Mammary epithelial cell (primary cell): ENCODE measurements at places on chromosomes 2 and 18.

DNA sequence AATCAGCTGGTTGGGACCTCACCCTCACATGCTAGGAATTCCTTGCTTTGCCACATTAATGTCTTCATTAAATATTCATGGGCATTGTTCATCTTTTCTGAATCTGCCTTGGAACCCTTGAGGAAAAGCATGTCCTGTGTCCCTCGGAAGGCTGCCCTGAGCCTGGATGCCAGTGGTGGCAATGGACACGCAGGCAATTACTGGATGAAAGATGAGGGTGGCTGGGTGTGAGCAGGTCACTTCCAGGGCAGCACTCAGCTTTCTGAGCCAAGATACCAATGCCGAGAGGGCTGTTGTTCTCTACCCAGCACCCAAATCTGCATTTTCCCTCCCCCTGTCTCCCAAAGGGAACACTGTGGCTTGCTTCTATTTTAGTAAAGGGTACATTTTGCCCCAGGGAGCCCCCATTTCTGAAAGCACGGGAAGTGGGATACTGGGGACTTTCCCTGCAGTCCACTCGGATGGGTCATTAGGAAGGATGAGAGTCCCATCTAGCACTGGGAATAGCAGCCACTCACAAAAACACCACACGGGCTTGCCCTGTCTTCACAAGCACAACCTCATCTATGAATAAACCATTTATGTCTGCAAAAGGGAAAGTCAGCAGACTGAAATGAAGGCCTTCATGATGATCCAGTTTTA, 234.8 kb downstream of the SOX11 start:
- DNase-seq, result no peak

GRCh38 chr2:66633631-66634030, 198.7 kb downstream of the MEIS1 start:
- DNase-seq, result no peak

GRCh38 chr18:77254711-77255405, 5.2 kb downstream of the GALR1 start:
- DNase-seq, result no peak

GRCh38 chr2:58913082-58913726, 672.1 kb upstream of the FANCL start:
- no peak for DNase-seq

DNA sequence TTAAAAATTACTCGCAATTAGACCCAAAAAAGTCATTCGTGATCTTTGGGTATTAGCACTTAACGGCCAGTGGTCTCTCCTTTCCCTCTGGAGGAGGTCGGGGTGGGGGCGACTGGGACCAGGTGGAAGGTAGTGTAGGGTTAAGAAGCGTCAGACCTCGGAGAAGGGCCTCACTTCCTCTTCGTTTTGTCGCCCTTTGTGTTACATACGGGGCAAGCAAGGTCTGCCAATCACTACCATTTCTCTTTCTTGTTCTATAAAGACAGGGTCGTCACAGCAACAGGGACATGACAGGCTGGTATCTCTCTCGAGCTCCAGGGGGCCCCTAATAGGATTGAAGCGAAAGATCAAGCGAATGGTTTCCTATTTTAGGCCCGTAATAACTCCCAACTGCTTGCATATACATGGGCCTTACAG, 136.6 kb downstream of the INSIG2 start:
- DNase-seq, result no peak

- no peak for DNase-seq
These were observed 5.1 kb upstream of the COLEC12 start for GRCh38 chr18:505483-506122.

- no peak for DNase-seq
These were observed 147.7 kb upstream of the PKDCC start for GRCh38 chr2:41900101-41900577.

DNA sequence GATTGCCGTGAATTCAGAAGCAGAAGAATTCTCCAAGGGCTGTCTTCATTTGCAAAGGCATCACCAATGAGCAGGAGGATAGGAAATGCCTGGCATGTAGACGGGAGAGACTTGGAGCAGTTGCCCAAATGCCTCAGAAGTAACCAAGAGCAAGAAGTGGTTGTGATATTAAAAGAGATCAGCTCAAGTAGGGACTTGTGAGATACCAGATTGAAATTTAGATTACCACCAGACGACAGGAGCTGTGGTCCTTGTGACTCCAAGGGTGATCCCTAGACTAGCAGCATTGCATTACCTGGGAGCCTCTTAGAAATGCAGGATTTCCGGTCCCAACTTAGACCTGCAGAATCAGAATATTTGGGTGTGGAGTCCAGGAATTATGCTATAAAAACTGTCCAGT, 228.6 kb upstream of the EPAS1 start:
- no peak for DNase-seq

DNA sequence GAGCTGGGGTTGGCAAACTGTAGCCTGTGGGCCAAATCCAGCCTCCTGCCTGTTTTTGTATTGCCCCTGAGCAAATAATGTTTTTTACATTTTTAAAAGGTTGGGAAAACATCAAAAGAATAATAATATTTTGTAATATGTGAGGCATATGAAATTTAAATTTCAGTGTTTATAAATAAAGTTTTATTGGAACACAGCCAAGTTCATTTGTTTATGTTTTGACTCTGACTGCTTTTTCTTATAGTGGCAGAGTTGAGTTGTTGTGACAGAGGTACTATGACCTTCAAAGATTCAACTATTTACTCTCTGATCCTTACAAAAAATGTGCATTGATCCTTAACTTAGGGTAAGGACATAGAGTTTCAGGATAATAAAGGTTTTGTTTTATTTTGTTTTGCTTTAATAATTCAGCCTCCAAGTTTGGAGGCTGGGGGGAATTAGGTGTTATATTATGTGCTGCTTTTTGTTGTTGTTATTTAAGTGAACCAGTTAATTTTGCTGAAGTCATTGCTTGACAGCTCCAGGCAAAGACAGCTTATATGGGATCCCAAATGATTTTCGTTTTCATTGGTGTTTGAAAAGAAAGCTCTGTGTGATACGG, 24.5 kb downstream of the SETBP1 start:
- DNase-seq, result no peak

- no peak for DNase-seq
These were observed 46.3 kb downstream of the NOP58 start for GRCh38 chr2:202311823-202312388.

- DNase-seq, result no peak
These were observed 626.5 kb downstream of the ZEB2 start for GRCh38 chr2:143893371-143893770.

DNA sequence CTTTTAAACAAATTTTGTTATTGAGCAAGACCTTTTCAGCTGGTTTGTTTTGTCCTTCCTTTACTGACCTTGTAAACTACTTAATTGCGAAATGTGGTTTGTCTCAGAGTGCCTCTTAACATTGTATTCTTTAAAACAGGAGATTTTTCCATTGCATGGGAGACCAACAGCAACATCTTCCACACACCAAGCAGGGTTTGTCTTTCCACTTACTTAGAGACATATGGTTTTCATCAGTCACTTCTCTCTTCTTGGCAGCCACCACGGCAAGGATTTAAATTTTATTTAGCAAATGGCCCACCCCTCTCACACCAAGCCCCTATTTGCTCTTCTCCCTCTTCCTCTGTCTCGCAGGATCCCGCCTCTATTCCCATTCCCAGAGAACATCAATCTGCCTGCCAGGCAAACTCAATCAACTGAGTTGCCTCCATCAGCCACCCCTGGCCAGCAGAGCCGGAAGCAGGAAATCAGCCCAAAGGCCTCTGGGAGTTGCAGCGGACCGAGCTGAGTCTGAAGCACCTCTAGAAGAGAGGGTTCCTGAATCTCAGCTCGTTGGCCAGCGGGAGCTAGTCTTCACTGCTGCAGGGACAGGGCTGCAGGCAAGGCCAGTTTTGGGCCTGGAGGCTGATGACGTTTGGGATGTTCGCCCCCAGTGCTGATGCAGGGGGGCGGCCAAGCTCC, 11.3 kb upstream of the CIB4 start:
- no peak for DNase-seq

- no peak for DNase-seq
These were observed 117.8 kb downstream of the TNS1 start for GRCh38 chr2:217884985-217885384.

DNA sequence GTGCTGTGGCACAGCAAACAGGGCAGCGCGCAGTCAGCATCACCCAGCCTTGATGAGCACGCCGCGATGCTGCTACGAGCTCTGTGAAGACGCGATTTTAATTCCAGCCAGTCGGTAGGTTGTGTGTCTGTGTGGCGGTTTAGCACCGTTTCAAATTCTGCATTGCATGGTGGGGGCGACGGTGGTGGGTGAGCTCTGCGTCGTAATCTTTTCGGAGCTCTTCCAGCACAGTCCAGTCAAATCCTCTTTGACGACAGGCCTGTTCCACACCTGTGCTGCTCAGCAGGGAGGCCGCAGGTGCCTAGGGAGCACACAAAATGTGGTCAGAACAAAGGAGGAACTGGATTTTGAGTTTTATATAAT, 8.6 kb downstream of the ALLC start:
- no peak for DNase-seq

- no peak for DNase-seq
These were observed 85.0 kb downstream of the ZNF516 start for GRCh38 chr18:76410033-76410432.

DNA sequence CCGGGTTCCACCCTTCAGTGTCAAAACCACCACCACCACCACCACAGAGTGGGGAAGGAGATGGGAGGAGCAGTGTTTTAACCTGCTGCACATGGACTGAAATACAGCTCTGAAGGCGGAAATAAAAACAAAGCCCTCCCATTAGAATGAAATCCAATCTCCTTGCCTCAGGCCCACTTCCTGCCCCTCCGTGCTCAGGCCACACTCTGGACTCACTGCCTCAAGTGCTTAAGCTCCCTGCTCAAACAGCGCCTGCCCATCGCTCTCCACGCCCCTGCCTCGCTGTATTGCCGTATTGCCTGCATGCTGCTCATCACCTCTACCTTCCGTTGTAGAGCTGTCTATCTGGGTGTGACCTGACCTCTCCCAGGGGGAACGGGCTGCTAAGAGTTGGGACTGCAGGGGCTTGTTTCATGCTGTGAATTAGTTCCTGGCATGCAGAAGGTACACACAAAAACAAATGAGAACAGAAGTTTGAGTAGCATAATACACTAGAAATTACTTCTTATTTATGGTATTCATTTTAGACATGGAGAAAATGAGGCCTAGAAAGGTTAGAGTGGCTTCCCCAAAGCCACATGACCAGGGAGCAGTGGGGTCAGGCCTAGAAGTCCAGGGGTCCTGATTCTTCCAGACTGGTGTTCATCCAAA, 31.6 kb upstream of the NEB start:
- DNase-seq, result no peak

- DNase-seq, result peak; percentile 70
These were observed 212.1 kb upstream of the NCKAP5 start for GRCh38 chr2:133780099-133780996.

DNA sequence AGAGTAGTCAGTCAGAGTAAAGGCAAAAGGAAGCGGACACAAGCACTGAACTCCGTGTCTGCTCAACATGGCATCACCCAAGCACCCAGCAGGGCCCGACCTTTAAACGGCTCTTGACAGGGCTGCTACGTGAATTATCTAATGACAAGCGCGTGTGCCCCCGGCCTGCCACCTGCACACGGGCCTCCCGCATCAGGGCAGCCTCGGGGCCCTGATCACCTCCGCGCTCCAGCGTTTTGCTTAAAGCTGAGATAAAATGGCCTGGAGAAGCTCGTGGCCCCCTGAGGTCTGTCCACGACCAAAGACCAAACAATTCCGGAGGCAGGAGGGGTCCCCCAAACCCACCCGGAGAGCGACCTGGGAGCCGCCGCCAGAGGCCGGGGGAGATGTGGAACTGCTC, 376 bp downstream of the NDUFA10 start:
- DNase-seq, result peak; percentile 9

DNA sequence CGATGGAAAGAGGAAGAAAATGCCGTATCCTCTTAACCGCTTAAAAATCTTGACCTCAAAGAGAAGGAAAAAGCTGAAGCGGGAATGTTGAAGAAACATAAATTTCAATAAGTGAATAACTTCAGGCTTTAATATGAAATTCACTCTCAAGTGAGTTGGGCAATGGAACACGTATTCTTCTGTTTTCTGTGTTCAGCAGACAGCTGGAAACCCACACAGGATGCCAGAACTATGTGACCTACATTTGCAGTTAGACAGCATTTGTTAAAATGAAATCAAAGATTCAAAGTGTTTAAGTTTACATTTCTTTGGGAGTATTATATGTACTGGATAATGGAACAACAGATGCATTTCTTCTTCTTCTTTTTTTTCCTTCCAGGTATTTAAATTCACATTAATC, 80.5 kb upstream of the SPATS2L start:
- no peak for DNase-seq

- DNase-seq, result peak; percentile 93
These were observed 37.4 kb upstream of the RAPGEF4 start for GRCh38 chr2:172698041-172698863.

DNA sequence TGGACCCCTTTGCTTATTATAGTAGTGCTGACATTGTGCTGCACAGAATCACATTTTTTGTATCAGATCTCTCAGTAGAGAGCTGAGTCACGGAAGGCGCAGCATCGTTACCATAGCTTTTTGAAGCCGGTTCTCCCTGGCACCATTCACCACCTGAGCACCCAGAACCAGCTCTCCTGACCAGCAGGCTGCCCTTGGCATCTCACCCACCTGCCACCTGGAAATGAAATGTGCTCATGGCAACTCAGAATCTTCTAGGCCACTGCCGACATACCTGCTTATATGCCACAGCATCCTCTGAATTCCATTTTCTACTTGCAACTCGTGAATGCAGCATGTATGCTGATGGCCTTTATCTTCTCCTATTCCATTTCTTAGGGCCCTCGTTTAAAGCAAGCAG, 62.7 kb downstream of the COA5 start:
- DNase-seq, result no peak

DNA sequence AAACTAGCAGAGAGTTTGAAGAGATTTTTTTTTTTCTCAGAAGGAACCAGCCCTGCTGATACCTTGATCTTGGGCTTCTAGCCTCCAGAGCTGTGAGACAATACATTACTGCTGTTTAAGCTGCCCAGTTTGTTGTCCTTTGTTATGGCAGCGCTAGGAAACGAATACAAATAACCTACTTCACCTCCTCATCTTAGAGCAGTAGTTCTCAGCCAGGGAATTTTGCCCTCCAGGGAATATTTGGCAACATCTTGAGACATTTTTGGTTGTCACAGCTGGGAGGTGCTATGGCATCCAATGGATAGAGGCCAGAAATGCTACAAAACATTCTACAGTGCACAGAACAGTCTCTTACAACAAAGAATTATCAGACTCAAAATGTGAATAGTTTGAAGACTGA, 43.9 kb upstream of the BCL11A start:
- peak; percentile 56 for DNase-seq

DNA sequence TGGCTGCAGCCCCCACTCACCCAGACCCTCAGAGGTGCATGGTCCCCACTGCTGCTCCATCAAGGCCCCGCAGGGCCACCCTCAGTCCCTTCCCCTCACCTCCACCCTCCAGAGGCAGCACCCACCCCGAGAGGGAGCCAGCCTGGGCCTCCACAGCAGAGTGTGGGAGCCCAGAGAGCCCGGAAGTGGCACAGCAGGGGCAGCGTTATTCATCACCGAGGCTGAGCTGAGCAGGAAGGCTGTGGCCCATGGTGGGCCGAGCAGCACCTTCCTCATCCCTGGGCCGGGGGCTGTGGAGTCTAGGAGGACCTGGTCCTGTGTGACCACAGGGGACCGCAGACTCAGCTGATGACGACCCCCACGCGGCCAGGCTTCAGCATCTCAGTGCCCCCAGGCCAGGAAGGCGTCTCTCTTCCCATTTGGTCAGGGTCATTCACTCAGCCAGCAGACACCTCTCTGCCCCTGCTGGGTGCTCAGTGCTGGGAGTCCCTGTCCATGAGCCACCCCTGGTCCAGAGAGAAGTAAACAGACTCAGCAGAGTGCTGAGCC, 258.1 kb downstream of the ATAD2B start:
- no peak for DNase-seq

GRCh38 chr2:240509667-240510512, 47.9 kb downstream of the ANKMY1 start:
- no peak for DNase-seq

GRCh38 chr18:8730080-8730827, 24.9 kb downstream of the MTCL1 start:
- no peak for DNase-seq
